ENCODE measurements at places on chromosomes 6 and 20.

DNA sequence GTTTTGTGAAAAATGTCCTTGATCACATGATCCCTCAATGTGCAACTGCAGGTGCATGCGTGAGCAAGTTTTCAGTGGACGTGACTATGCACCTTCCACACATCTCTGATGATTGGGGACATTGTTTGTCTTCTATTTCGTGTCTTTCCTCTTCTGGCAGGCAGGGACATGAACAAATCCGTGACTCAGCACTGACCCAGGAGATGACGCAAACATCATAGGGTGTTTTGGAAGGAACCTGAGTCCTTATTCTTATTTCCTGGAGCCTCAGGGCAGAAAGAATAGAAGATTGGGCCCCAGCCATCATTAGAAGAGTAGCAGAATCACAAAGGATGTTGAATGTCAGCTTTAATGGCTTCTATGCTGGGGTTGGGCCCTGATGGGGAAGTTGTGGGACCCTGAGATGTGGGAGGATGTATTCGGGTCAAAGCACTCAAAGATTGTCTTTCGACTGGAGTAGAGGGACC lies 11.9 kb upstream of the SIRPD start:
- no peak for DNase-seq

DNA sequence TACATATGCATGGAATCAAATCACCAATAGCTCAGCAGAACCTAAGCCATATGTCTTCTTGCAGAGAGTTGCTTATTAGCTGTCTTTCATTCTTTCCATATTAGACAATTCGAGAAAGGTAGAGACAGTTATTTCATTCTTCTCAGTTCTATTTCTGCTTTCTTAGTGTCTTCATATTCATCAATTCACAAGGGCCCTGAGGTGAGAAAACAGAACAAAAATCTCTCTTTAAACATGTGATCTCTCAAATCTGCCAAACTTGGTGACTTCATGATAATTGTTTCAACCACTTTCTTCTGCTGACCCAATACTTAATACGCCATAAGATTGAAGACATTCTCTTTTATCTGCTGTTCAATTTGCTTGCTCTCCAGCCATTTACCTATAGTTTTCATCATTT lies 229.7 kb upstream of the MARCKS start:
- DNase-seq: no peak

DNA sequence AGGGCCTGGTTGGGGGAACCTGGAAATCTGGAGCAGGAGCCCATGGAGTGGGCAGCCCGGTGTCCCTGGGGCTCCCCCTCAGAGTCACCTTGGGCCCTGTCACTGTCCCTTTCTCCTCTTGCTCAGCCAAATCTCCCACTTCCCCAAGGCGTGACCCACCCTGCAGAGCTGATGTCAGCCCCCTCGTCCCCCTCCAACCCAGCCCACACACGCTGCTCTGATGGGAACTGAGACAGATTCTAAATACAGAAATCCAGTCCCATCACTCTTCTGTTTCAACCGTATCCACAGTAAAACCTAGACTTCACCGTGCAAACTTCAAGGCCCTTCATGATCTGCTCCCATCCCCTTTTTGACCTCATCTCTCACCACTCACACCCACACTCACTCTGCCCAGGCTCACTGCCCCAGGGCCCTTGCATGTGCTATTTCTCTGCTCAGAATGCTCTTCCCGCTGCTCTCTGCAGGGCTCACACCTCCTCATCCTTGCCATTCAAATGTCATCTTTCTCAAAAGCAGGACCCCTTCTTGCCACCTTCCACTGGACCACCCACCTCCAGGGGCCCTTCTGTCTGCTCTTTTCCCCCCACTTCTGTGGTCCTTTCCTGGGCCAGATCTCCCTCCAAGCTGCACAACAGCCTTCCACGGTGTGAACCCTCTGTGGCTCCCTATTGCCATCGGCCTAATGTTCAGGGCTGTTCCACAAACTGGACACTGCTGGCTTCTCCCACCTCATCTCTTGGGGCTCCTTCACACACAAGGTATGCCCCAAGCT lies 16.6 kb downstream of the TGM2 start:
- DNase-seq: no peak

- DNase-seq: no peak
These were observed 69.6 kb downstream of the PYGB start for GRCh38 chr20:25317351-25318075.

Measured in activated CD8-positive, alpha-beta memory T cell treated with anti-CD3 and anti-CD28 coated beads for 4 hours (primary cell).